Mesenteric fat pad (tissue), 1 donor: ENCODE measurements at places on chromosomes 12 and 14.

DNA sequence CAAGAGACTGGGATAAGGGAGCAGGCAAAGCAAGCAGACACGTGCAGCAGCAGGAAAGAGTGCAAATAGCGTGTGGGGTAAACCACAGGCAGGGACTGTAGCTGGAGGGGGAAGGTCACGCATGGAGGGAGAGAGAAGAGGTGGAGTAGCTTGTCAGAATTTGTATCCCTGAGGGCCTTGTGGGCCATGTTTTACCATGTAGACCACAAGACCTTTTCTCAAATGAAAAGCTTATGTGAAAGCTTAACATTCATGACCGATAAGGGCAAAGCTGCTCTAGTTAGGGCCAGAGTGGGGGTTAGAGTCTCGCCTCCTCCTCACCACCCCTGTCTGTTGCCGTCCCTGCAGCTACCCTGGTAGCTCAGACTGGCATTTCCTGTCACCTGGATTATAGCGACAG, 152.9 kb upstream of the E2F7 start:
- DNase-seq = no peak

DNA sequence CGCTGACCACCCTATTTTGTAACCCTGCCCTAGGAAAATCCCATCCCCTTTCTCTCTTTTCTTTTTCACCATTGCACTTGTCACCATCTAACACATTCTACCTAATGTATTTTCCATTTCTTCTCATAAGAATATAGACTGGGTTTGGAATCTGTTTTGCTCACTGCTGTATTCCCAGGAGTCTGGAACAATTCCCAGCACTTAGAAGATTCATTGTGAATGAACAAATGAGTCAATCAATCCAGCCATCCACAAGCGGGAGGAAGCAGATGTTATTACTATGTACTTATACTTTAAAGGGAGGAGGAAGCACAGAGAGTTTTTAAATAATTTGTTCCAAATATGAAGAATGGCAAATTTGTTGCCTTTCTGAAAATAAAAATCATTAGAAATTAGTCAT, 142.1 kb downstream of the KIF21A start:
- no peak for DNase-seq

GRCh38 chr12:130014485-130014807, 110.6 kb upstream of the TMEM132D start:
- DNase-seq = peak; percentile 41

DNA sequence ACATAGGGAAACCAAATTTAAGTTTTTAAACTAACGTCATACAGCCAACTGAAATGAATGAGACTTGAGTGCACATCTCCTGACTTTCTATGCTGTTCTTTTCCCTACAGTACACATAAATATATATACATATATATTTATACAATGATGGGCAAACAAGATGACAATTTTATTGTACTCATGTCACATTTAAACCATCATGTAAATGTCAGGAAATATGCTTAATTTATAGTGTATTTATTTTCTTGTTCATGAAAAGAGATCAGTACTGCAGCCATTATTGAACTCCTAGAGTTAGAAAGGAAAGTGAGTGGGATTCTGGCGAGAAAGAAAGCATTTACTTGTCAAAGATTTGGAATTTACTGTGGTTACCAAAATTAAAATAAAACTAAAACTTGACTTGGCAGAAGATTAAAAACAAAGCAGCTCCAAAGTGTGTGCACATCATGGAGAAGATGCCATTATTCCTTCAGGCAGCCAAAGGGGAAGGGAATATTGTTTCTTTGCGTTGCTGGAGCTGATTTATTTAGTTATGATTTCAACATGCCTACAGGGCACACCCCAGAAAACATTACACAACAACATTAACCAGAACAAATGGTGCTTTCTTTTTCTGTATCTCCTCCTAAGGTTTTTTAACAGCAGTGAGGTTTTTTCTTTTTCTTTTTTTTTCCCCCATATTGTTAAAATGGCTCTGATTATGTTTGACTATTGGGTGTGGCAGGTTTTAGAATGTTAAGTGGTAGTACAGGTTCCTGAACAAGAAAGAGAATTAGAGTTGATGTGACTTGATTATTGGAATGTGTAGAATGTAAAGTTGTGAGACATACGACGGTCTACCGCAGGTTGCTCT, 144.6 kb downstream of the RAD51B start:
- no peak for DNase-seq

- no peak for DNase-seq
These were observed 33.5 kb upstream of the CERS5 start for GRCh38 chr12:50200552-50201273.

- no peak for DNase-seq
These were observed 220.7 kb downstream of the NOVA1 start for GRCh38 chr14:26377150-26377549.

- DNase-seq = no peak
These were observed 21.4 kb upstream of the CMKLR1 start for GRCh38 chr12:108360487-108360886.

- DNase-seq = no peak
These were observed 481 bp downstream of the MAX start for GRCh38 chr14:65101631-65102440.

- DNase-seq = no peak
These were observed 53.5 kb upstream of the BEGAIN start for GRCh38 chr14:100640471-100641273.

GRCh38 chr12:14968478-14968877, 4.4 kb upstream of the PDE6H start:
- DNase-seq = no peak

DNA sequence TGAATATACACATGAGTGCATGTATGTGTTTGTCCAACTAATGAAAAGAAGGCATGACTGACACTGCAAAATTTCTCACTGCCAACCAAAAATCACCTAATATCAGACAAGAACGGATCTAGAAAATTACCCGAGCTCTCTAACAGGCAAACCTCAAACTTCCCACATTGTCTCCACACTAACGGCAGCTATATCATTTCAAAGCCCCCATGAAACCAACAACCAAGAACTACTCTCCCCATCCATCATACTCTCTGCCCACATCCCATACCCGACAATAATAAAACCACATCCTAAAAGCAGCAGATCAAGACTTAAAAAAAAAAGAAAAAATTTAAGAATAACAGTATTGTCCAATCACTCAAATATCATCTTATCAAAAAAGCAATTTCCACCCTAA, 227.1 kb downstream of the CEP128 start:
- DNase-seq = no peak

DNA sequence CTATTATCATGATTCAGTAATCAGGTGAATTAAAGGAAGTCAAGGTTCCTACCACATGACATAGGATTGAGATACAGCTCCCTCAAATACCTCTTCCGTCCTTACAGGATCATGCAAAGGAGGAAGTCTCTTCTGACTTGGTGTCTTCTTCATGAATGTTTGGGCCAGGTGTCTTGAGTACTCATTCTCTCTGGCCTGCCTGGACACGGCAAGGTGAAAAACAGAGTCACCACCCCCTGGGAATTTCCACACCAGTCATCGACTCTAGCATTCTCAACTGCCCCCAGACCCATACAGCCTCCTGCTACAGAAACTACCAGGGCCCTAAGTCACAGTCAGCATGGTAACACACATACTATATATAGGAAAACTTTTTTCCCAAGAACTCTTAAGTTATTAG, 44.9 kb upstream of the LTBP2 start:
- DNase-seq = no peak

DNA sequence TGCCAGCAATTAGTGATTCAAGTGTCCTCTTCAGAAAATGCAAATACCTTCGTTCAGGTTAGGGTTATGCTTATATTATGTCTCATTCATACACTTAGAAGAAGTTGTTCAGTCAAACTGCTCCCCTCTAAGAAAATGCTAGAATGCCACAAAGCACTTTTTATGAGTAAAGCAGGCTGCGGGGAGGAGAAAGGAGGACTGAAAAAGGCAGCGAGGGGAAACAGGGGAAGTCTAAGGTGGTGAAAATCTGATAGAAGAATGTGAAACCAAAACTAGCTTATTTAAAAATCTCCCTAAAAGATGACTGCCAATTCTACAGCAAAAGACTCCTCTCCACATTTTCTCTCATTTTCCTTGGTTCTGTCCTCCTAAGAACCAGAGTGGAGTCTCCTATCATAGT, 70.1 kb downstream of the PRKD1 start:
- no peak for DNase-seq

GRCh38 chr14:90849787-90850444, 33.7 kb upstream of the TTC7B start:
- DNase-seq = peak; percentile 24

DNA sequence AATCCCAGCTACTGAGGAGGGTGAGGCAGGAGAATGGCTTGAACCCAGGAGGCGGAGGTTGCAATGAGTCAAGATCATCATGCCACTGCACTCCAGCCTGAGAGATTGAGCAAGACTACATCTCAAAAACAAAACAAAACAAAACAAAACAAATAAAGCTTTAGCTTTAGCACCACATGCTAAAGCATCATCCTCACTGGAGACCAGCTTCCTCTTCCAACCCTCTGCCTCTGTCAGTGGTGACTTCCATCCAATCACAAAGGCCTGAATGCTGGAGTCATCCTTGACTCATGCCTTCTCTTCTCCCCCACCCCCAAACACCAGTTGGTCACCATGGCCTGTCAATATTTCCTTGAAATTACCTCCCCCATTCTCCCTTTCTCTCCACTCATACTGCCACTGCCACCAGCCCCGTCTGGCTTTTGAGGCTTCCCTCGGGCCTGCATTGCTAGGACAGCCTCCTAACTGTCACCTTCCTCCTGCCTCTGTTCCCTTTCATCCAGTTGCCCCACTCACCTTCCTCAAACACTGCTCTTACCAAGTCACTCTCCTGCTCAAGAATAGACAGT, 1.4 kb downstream of the ZNF385A start:
- no peak for DNase-seq

GRCh38 chr12:16984484-16984883, 378.5 kb upstream of the LMO3 start:
- no peak for DNase-seq

DNA sequence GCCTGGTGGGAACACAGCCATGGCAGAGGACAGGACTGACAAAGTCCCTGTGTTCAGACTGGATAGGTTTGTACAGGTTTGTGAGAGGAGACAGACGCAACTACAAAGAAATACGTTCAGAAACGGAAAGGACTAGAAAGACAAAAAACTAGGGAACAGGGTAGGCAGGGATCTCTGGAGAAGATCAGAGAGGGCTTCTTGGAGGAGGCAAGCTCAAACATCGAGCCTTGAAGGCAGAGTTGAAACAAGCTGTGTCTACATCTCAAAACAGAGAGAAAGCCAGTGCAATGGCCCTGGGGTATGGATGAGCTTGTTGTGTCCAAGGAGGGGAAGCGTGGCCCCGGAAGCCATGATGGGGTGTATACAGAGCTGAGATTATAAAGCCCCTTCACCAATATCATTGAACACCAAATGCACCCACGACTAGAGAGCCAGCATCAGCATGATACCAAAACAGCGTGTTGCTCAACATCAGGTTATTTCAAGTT, 89.6 kb upstream of the NCOR2 start:
- DNase-seq = no peak

DNA sequence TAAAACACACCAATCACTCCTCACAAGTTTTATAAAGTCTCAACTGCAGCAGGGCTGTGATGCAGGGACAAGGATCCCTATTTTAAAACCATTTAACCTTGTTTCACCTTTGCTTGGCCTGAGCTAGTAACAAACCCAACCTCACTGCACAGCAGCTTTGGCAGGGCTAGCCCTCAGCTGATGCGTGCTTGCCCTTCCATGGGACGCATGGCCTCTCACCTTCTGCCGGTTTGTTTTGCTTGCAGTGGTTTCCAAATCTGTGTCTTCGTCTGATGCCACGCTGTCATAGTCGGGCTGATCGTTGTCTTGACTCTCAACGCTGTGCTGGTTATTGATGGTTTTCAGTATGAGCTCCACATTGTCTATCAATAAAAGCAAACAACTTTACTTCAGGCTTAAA, 43.3 kb downstream of the GIT2 start:
- DNase-seq = no peak

GRCh38 chr12:219891-220352, 6.0 kb upstream of the SLC6A12 start:
- DNase-seq = no peak

DNA sequence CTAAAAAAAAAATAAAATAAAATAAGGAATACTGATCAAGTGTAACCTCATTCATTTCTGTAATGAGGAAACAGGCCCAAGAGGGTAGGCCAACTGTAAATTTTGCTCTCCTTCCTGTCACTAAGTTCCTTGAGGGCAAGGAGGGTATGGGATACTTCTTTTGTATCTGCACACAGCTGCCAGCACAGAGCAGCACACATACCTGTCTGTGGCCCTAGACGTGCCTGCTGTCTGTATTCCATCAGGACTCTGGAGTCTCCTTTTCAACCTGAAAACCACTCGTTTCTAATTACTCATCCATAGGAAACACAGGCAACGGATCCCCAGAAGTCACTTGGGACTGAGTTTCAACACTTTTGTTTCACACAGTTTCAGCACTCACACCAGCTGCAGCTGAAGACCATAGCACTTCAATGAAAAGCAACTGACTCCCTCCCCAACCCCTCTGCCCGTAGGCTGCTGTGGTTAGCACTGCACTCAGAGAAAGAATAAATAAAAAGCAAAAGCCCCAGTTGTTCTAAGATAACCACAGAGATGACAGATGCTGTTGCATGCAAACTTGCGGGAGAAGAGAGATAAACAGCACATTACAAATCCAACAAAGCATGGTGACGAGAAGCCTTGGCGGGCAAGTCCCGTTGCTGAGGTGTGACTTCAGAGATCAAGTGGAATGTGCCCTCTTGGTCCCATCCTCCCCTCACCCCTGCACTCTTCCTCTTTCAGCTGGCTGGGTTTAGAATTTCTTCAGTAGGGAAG, 24.9 kb downstream of the CRACR2A start:
- DNase-seq = no peak

GRCh38 chr12:1907652-1908611, 10.5 kb downstream of the CACNA2D4 start:
- DNase-seq = peak; percentile 85

DNA sequence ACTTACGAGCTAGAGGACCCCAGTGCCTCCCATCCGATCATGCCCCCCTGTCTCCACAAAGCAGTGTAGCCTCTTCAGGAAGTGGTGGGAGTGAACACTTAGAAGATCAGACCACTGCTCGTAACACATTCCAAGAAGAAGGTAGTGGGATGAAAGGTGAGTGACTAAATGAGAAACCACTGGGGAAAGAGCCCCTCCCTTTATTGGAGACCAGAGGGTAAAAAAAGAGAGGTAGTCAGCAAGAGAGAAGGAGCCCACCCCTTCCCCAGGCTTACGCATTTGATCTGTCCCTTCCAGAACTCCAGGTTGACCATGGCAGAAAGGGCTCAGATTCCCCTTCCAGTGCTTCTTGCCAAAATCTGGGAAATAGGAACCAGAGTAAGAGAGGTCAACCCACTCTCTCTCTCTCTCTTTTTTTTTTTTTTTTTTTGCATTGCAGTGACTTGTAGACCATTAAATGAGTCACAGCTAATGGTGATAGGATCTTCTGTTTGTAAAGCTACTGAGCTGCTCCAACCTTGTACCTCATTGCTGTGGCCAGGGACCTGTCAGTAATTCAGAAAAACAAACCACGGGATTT, 165.4 kb downstream of the GCH1 start:
- DNase-seq = no peak

DNA sequence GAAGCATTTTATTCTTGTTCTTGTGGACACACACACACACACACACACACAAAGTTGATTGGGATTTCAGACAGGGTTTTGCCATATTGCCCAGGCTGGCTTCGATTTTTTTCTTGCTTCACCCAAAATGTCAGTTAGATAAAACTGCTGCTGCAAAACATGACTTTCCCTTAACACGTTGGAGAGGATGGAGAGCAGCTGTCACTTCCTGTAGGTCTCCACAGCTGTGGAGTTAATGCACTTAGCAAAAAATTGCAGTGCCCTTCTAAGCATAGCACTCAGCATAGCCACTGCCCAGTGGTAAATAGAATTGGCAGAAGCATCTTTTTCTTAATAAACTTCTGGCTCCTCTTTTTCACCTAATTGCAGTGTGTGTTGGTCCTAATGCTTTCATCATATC, 54.5 kb downstream of the PDZRN4 start:
- DNase-seq = no peak
